Fibroblast of pulmonary artery (primary cell): ENCODE measurements at places on chromosomes 16 and 17.
A peak's percentile ranks its signal among the peaks of the same experiment; 100 is the strongest.

- peak; percentile 35 for DNase-seq
Measured at GRCh38 chr17:44997733-44998520, 29.8 kb upstream of the C1QL1 start.

DNA sequence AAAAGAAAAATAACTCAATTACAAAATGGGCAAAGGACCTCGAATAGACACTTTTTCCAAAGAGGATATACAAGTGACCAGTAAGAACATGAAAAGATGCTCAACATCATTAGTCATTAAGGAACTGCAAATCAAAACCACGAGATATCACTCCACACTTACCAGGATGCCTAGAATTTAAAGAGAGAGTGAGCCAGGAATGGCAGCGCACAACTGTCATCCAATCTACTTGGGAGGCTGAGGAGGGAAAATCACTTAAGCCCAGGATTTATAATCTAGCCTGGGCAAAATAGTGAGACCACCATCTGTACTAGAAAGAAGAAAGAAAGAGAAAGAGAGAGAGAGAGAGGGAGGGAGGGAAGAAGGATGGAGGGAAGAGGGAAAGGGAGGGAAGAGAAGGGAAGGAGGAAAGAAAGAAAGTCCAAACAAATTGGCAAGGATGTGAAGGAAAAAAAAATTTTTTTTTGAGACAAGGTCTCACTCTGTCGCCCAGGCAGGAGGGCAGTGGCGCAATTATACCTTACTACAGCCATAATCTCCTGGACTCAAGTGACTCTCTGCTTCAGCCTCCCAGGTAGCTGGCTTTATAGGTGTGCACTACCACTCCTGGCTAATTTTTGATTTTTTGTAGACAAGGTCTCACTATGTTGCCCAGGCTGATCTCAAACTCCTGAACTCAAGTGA, 22.6 kb downstream of the TBX2 start:
- DNase-seq = no peak

- DNase-seq = no peak
Measured at GRCh38 chr17:12619459-12620199, 46.1 kb upstream of the MYOCD start.

GRCh38 chr16:1791943-1792812, 1.3 kb downstream of the IGFALS start:
- no peak for DNase-seq
